Neural crest cell (in vitro differentiated cells): ENCODE measurements at places on chromosomes 2 and 18.

DNA sequence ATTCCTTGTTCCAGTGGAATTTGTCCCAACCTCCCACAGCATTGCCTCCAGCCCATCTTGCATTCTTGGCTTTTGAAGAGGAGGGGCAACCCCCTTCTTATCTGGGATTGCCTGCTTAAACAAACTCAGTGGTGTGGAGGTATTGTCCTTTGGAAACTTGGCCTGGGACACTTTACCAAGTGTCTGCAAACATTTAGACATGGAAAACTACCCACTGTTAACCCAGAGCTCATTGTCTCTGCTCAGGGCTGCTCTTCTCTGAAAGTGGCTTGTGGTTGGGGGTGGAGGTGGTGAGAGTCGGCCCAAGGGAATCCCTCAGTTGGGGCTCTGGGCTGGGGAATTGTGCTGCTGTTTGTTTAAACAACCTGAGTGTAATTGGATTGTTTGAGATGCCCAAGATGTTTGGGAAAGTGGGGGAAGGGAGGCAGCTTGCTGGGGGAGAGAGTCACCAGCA, 178.3 kb upstream of the GATA6 start:
- DNase-seq = no peak

DNA sequence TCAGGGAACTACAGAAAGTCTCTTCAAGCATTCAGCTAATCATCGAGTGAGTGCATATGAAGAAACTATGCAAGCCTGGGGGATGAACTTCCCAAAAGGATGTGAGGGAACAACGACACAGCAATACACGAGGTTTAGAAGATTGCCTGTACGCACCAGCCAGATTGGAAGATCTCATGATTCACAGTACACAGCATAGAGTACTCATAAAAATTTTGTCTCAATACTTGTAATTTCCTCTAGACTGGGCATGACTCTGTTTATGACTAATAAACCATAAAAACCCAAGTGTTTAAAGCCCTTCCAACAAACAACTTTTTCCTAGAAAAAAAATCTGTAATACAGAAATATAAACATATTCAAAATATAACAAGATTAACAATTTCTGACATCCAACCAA, 279.7 kb downstream of the KCNJ3 start:
- DNase-seq = no peak

- no peak for DNase-seq
These were observed 287.6 kb upstream of the HNRNPA3 start for GRCh38 chr2:176924909-176925534.

DNA sequence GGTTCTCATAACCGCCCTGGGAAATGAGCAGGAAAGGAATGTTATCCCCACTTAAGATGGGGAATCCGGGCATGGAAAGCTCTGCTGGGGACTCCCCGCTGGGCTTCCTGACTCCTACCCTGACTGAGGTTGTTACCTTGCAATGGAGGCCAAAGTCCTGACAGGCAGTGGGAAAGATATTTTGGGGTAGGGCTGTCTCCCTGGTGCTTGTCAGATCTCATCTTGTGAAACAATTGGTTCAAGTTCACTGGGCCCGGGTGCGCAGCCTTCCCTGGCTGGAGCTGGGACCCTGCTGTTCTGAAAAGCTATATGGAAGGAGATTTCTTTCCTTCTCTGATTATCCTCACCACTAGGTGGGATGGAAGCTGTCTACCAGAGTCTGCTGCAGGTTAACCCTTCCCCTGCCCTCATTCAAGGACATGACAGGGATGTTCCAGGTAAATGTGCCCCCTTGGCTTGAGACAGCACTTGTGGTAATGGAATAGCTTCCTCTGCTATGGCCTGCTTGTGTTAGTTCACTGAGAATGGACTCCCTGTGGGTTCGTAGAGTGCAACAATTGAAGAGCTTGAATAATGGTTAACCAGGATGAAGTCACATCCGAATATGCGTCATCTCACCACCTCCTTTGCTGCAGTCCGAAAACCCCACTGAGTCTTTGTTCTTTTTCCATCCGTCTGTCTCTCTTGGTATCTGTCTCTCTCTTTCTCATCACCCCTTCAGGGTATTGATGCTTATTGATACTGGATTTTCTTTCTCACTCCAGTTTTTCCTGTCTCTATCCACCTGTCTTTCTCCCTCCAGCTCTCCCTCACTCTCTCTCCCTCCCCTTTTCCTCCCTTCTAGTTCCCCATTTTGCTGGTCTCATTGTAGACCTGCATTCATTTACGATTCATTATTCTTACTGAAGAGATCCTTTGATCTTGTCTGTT, 67.8 kb upstream of the EPAS1 start:
- no peak for DNase-seq

GRCh38 chr2:195741191-195741590, 84.2 kb downstream of the SLC39A10 start:
- no peak for DNase-seq

- DNase-seq = no peak
These were observed 23.5 kb downstream of the DPP4 start for GRCh38 chr2:162050513-162050961.

DNA sequence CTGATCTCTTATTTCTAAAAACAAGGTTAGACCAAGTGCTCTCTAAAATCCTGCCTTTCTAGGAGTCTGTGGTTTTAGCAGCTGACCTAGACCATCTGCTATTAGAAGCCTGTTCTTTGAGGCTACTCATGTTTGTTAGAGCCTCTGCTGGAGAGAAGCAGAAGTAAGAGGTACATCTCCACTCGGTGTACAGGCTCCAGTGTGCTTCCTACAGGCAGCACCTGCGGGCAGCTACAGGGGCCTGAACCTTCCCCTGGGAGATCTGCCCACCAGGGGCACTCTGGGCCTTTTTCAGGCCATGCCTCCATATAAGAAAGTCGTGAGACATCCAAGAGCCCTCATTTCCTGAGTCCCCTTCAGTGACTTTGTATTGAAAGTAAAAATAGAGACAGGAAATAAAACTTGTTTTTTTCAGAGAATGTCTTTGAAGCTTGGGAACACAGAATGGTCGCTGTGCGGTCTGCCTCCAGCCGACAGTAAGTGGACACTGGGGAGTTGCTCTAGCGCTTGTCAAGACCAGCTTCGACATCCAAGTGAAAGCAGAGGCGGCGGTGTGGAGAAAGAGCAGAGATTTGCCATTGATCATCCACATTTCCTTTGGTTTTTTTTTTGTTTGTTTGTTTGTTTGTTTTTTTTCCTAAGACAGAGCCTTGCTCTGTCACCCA, 31.7 kb downstream of the ONECUT2 start:
- no peak for DNase-seq

GRCh38 chr2:146870691-146871090, 974.1 kb upstream of the ACVR2A start:
- DNase-seq = no peak

DNA sequence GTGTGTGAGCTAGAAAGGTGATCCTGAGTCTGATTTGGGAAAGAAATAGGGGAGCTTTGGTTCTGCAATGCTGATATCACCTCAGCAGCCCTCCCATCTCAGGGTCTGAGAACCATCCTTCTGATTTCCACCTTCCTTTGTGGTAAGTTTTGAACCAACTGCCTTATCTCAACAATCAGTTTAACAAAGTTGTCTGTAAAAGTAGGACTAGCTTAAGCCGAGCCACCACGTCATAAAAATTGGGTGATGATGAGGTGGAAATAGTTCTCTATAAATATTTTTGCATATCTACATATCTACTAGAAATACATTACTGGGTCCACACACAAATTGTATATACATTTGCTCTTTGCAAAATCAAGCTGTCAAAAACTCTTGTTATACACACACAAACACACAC, 1.1 kb downstream of the SULT1C4 start:
- DNase-seq = no peak

- DNase-seq = no peak
These were observed 377.4 kb upstream of the CRIM1 start for GRCh38 chr2:35978218-35978617.

DNA sequence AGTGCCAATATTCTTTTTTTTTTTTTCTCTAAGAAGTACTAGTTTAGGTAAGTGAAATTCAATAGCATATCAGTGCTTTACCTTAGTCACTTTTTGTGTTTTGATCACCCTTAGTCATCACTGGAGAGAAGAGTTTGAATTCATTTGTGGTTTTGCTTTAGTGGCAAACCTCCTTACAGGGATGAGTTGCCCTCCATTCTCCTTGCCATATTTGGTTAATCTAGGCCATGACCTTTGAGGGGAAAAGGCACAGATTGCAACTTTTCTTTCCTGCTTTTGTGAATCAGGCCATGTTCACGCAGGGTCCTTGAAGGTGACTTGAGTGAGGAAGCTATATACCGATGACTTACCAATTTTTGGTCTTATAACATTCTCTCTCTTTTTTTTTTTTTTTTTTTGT, 34.4 kb downstream of the PLEKHA3 start:
- no peak for DNase-seq

GRCh38 chr2:234858145-234858544, 93.7 kb upstream of the SH3BP4 start:
- DNase-seq = no peak

DNA sequence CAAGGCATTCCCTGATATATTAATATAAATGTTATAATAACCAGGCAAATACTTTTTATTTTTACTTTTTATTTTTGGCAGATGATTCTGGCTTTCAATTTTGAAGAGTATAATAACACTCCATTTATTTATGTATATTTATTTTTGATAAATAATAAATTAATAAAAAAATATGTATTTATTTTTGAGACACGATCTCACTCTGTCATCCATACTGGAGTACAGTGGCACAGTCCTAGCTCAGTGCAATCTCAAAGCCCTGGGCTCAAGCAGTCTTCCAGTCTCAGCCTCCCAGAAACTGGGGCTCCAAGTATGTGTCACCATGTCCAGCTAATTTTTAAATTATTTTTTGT, 93.4 kb upstream of the ITGA6 start:
- DNase-seq = no peak

DNA sequence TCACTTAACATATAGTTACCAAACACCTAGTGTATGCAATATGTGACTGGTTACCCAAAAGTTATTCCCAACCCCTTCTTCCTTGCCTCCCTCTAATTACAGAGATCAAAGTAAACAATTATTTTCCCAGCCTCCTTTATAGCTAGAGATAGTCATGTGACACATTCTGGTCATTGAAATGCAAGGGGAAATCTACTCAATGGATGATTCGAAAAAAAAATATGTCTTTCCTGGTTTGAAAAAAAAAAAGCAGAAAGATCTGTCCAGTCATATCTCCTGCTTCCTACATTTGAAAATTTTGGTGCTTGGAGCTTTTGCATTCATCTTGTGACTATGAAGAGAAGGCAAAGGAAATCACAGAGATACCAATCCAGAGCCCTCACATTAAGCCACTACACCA, 27.6 kb upstream of the UGP2 start:
- no peak for DNase-seq

DNA sequence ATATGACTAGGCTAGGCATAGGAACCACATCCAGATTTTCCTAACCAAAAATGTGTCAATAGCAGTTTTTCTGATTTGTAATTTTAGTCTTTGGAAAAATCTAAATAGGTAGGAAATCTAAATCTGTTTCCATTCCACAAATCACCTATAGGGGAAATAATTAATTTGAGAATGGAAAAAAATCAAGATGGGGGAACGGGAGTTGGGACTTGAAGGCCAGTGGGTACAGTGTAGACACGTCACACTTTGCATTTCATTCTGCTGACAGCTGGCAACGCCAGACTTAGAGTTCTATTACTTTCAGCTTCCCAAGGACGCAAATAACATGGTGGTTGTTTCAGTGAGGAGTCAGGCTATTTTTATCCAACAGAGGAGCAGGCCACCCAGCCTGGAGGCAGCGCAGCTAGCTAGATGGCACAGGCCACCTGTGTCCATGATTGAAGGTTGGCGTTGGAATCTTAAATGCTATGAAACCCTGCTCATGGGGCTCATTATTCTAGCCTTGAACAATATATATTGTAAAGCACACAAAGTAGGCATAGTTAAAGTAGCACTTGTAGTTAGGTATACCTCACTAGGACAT, 23.4 kb downstream of the HNRNPA3 start:
- DNase-seq = no peak

DNA sequence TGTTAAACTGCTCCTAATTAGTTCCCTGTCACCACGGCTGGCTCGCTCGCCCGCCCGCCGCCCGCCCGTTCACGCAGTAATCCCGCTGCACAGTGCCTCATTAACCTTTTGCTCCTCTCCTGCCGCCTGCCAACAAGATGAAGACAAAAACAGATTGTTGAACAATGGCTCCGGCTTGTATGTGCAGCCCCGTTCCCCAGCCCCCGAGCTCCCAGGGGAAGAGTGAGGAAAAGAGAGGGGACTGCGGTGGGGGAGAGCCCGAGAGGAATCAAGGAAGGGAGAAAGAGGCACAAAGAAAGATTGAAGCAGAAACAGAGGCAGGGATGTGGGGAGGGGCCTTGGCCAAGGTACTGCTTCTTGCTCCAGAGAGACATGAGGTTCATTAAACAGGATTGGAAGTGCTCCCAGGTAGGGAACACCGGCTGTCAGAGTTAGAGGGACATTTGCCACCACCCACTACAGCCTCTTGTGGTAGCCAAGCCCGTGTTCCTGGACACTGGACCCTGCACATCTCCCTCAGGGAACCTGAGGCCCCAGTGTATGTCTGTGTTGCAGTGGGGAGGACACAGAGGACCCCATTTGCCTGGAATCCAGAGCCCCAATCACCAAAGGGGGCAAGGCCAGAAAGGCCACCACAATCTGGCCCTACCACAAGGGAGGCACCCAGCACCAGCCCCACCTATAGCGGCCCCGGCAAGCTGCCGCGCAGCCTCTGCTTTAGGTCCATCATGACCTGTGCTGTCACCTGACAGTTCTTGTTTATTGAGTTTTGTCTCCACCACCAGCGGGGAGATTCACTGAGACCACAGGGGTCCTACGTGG, 38.1 kb downstream of the EMX1 start:
- no peak for DNase-seq

GRCh38 chr2:10790228-10790973, 22.2 kb downstream of the PDIA6 start:
- DNase-seq = no peak

DNA sequence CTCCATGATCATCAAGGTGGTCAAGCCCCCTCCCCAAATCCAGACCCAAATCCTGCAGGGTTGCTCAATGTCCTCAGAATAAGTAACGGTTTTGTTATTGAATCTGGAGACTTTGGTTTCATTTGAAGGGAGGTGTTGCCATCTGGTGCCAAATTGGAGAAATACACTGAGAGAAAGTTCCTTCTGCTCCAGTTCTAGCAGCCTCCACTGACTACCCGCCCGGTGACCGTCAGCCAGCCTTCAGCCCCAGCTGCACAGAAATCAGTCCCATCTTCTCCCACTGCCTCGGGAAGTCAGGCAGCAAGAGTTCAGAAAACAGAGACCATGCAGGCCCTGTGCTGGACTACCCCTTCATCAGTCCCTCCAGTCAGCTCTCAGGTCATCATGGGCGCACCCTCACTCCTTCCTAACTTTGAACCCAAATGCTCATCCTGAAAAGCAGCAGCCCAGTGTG, 38.7 kb downstream of the PKDCC start:
- DNase-seq = peak; percentile 50

DNA sequence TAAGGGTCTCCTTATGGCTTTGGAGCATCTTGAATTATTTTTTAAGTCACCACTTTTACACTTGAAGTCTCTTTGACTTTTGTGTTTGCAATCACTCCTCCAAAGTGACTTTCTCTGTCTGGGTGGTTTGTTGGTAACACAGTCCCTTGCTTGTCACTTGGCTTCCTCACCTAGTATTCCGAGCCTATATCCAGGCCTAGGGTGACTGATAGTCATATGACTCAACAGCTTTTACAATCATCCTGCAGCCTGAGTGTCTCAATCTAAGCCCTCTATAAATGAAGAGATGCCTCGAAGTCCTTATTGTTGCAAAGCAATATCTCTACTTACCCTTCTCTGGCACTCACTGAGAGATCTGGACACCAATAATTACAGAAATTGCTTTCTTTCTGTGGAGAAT, 53.9 kb upstream of the SETBP1 start:
- no peak for DNase-seq

GRCh38 chr18:53819671-53820070, 404.8 kb downstream of the MBD2 start:
- no peak for DNase-seq

GRCh38 chr2:161044921-161045320, 115.3 kb upstream of the TANK start:
- DNase-seq = no peak
